Mucosa of gallbladder (tissue), 1 donor: ENCODE measurements at places on chromosomes 7 and 10. TPM values are rescaled to one million over a fixed set of nuclear protein-coding genes. Genes with fewer than 3 reads are reported as not detected.

The SVOPL gene
- total RNA-seq = not detected

The SCIN gene
- 10.6 TPM for total RNA-seq

The JCAD gene
- total RNA-seq = 25.8 TPM

The TAX1BP1 gene
- 159 TPM for total RNA-seq

The PDZD7 gene
- 5.3 TPM for total RNA-seq

The NAT16 gene
- not detected for total RNA-seq

The VSTM4 gene
- 13.1 TPM for total RNA-seq

The LHFPL3 gene
- not detected for total RNA-seq

The PITRM1 gene
- total RNA-seq = 48.5 TPM

The SMKR1 gene
- total RNA-seq = 2.0 TPM

The EPHA1 gene
- total RNA-seq = 38.0 TPM

DNA sequence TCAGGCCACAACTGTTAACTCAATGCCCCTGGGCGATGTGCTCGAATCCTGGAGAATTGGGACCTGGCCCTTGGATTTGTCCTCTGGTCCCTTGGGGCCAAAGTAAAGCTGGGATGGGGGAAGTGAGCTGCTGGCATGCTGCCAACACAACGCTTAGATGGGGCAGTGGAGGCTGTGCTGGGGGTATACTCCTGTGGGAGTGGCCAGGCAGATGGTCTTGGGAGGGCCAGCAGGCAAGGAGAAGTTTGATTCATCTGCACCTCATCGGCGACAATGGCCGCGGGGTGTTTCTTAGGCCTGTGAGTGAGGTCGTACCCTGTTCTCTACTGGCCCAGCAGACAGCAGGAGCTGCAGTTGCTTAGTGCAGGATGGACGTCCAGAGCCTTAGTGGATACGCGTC, 139.0 kb upstream of the MTPN start:
- DNase-seq = no peak

GRCh38 chr7:158843771-158844170, 12.6 kb upstream of the DYNC2I1 start:
- DNase-seq = no peak

- DNase-seq = no peak
Observed at GRCh38 chr7:150909200-150909995, 57.1 kb downstream of the AOC1 start.

GRCh38 chr10:130403153-130404075, 267.2 kb downstream of the GLRX3 start:
- no peak for DNase-seq

DNA sequence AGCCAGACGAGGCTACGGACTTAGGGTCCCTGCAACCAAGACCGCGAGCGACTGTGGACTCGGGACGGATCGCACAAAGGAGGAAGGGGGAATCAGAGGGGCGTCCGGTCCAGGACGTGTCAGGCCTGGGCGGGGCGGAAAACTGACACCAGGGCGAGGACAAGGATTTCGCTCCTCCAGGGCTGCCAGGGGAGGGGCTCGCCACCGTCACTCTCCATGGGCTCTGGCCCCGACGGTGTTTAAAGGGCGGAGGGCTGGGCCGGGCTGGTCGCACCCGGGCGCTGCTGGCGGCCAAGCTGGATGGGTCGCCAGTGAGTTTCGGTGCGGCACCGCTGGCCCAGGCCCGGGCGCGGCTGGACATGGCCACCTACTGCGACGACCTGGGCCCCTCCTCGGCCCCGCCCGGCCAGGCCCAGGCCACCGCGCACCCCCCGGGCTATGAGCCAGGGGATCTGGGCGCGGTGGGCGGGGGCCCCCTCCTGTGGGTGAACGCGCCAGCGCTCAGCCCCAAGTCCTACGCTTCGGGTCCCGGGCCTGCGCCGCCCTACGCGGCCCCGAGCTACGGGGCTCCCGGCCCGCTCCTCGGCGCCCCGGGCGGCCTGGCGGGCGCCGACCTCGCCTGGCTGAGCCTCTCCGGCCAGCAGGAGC, at the start of gene FOXI2:
FOXI2 (plus strand) TSS at position 271 of the 648 bp plus-strand sequence; CDS start at position 360, 89 bp downstream.
- no peak for DNase-seq

DNA sequence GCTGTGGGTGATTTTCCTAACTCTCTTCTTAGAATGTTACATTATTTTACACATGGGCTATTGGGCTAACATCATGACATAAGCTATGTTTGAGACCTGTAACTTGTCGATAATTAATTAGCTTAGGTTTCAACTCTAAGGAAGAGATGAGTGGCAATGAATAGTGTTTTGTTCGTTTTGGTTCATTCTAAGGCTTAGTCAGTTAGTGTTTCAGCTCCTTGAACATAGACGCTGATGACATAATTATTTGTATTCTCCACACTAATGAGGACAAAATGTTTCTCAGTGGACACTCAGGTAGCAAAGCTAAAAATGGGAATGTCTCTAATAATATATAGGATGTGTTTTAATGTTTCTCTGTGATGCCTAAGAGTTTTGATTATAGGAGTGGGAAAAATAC, 401.9 kb downstream of the GATA3 start:
- no peak for DNase-seq

GRCh38 chr7:92794391-92794790, 42.0 kb downstream of the CDK6 start:
- DNase-seq = no peak

- DNase-seq = no peak
Observed at GRCh38 chr7:128151635-128152034, 89.4 kb upstream of the LEP start.

DNA sequence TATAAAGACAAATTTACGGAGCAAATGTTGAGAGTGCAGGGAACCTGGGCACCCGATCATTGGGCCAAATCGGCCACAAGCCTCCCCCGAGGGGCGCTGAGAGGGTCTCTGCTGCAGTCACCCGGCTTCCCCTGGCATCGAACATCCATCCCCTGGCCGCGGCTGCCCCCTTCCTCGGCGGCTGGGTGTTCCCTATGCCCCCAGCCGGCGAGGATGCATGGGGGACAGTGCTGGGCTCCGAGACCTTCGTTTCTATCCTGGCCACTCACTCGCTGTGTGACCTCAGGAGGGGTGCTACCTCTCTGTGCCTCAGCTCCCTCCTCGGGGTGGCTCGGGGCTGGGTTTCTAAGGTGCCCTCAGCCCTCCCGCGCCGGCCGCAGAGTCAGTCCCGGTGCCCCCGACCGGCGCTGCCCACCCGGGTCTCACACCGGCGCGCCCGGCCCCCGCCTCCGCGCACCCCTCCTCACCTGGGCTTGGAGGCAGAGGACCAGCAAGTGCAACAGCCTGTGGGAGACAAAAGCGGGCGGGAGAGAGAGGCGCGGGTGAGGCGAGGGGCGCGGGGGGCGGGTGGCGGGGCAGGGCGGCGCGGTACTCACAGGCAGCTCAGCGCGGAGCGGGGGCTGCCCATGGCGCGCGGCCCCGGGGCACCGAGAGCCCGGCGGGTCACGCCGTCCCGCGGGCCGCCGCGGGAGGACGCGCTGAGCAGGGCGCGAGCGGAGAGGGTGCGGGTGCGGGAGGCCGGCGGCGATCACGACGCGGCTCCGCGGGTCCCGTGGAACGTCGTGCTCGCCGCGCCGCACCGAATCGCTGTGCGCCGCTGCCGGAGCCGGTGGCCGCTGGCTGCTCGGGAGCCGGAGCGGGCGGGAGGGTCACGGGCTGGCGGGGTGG, at the start of gene FGF8:
FGF8 (minus strand) TSS at position 842 of the 888 bp plus-strand sequence; CDS start at position 628, 214 bp downstream.
- no peak for DNase-seq

DNA sequence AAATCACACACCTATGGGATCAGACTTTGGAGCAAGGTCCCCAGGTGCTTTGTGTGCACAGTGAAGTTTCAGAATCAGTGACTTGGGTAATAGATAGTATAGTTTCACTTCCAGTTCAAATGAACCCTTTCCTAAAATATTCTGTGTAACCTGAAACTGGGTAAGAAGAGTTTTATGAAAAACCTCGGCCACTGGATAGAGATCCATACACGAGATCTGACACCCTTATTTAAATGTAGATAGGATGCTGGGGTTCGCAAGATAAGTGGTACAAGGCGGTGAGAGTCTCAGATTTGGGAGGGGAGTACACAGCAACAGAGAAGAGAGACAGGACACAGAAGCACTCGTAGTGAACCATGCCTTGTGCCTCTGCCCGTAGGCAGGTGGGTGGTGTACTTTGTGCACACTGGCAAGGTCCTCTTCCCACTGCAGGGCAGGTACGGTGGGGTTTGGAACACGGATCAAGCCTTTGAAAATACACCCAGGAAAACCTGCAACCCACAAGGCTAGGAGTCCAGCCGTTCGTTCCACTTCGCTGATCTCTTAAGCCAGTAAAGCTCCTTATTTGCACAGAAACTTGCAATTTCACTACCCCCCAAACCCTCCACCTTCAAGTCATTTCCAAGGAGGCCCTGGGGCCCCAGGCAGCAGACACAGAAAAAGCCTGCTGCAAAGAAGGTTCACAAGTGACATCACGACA, 162.8 kb downstream of the USP6NL start:
- DNase-seq = no peak

DNA sequence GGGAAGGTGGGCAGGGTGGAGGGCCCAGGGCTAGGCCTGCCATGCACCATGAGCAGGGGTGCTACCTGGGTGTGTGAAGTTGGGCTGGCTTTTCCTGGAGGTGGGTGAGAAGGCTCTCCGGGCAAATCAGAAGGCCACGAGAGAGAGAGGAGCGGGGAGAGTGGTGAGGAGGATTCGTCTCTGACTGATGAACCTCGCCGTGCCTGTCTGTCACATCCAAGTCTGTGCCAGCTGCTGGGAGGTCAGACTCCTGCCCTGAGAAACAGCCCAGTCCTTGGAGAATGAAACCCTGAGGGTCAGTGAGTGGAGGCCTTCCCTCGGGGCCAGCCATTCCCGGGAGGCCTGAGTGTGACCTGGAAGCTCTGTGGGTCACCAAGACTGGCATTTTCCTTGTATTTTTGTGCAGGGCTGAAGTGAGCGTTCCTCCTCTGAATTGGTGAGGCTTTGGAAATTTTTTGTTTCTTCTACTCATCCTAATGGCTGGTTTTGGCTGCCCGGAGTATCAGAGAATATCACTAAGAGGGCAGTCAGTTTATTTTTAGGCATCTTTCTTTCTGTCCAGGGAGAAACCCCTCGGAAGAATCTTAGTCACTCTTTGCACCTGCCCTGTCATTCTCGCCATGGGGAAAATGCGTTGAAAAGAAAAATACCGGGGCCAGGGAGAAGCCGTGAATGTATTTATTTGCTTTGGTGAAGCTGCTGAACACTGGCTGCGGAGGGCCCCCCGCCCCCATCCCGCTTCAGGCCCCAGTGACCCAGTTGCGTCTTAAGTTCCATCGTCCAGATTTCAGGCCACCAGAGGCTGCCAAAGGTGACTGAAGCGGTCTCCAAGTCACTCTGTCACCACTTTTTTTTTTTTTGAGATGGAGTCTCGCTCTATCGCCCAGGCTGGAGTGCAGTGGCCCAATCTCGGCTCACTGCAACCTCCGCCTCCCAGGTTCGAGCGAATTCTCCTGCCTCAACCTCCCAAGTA, 6.5 kb upstream of the AP5Z1 start:
- no peak for DNase-seq

DNA sequence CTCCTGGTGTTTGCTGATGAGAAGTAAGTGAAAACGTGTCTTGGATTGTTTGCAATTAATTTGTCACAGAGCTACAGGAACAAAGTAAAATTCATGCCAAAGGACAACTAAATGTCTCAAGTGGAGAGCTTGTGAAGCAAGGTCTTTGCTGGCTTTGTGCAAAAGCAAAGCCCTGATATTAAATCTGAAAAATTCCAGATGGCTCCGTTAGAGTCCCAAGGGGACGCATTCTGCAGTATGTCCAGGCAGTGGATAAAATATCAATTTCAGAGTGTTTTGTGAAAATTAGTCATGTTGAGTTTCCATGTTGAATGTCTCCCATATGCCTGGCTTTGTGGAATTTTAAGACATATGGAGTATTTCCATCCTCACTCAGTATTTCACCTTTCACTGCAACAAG, 102.5 kb upstream of the PTN start:
- no peak for DNase-seq

- DNase-seq = peak; percentile 48
Observed at GRCh38 chr7:12067156-12067831, 143.8 kb upstream of the TMEM106B start.

DNA sequence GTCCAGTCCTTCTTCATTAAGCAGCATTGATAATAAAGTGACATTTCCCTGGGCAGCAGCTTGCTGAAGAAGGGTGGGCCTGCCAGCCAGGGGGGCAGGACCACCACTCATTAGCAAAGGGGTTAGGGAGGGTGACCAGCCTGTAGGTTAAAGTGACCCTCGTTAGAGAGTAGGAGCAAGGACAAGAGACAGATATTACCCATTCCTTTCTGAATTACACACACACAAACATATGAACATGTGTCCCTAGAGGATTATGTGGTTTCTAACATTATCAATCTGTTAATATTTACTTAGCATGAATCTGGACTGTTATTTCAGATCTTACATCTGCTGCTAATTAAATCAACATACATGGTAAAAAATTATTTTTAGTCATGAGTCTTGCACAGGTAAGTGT, 88.9 kb downstream of the CTTNBP2 start:
- DNase-seq = no peak

DNA sequence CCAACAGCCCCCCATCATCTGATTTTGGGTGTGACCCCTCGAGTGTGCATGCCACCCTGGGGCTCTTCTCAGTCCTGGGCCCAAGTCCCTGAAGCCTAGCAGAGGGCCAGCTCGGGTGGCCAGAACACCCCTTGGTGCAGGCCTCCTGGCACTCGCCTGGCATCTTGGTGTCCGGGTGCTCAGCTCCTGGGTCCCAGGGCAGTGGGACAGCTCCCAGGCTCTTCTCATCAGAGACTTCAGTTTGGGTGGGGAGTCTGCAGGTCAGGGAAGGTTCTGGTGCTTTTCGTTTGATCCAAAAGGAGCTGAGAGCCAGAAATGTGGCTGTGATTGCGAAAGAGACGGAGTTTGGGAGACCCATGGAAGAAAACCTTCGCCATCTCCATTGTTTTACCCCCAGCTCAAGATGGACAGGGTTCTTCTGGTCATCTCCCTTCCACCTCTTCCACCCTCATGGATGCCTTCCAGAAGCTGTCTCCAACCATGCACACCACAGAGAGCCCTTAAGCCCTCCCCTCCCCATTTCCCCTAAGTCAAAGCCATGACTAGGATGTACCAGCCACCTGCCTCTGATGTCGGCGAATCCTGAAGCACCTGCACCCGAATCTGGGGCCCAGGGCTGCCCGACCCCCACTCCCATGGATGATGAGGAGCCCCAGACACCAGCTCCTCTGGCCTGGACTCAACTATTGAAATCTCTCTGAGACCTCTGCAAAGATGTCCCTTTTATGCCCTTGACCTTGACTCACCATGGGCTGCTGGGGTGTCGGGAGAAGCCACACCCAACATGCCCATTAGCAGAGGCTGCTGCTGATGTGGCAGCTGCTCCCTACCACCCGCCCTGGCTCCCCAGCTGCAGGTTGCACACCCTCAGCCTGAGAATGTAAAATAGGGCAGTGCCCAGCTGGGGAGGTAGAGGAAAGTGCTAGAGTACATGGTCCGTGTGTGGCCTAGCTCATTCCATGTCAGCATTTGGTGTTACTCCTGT, 55.3 kb downstream of the ADCYAP1R1 start:
- DNase-seq = no peak

GRCh38 chr7:139557857-139558581, 34.5 kb downstream of the CLEC2L start:
- no peak for DNase-seq

DNA sequence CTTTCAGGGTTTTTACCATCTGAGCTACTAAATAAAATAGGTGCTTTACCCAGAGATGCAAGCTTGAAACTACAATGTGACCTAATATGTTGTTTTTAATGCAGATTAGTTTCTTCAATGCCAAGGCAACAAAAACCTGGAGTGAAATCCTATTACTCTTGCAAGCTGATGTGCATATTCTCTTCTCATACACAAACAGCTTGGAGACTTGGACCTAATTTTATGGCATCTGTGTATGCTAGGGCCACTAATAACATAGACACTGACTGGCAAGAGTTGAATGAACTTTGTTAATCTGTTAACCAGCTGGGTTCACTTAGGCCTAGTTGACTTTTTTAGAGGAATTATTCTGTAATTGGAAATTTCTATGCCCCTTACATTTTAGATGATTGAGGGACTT, 23.4 kb upstream of the SMIM30 start:
- DNase-seq = no peak

GRCh38 chr10:114304017-114304570, 65.0 kb downstream of the VWA2 start:
- DNase-seq = peak; percentile 88
